CD4-positive, CD25-positive, alpha-beta regulatory T cell (primary cell): ENCODE measurements at places on chromosomes 4 and X.

DNA sequence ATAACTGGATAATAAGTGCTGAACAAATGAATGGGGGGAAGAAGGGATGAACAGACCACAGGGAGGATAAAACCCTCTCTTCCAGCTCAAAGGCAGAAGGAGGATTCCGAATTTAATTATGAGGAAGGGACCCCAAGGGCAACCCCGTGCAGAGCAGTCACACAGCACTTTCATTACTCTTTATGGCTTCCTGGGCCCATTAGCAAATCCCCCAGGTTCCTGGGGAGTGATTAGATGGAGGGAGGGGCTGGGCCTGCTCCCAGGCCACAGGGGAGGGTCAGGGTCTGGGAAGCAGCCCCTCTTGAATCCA lies 67.1 kb downstream of the PPP2R2C start:
- no peak for DNase-seq

DNA sequence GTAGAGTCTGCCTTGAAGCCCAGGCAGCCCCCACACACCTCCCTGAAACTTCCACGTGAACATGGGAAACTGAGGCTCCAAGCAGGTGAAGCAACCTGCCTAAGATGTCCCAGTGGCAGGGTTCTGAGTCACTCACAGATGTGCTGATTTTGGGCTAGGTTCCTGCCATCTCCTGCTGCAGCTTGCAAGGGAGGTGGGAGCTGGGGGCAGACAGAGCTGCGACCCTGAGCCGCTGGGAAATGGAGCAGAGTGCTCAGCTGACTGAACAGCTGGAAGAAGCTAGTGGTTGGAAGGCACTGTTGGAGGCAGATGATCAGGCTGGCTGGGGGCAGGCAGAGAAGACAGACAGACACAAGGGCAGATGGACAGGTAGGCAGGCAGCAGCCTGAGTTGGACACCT lies 3.6 kb upstream of the FATE1 start:
- DNase-seq: no peak

DNA sequence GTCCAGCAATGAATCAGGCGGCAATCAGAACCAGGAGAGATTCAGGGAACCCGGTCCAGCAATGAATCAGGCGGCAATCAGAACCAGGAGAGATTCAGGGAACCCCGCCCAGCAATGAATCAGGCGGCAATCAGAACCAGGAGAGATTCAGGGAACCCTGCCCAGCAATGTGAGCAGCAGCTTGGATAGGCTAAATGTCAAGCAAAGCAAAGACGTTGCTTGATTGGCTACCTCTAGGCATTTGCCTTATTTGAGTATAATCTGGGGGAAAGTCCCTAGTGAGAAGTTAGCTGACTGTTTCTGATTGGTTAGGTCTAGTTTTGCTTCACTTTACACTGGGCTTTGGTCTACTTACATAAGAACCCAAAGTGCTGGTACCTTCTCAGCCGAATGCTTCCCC lies 1212.2 kb upstream of the TENM3 start:
- DNase-seq: no peak

GRCh38 chr4:108181704-108182103 lies 13.0 kb upstream of the LEF1 start:
- DNase-seq: no peak

DNA sequence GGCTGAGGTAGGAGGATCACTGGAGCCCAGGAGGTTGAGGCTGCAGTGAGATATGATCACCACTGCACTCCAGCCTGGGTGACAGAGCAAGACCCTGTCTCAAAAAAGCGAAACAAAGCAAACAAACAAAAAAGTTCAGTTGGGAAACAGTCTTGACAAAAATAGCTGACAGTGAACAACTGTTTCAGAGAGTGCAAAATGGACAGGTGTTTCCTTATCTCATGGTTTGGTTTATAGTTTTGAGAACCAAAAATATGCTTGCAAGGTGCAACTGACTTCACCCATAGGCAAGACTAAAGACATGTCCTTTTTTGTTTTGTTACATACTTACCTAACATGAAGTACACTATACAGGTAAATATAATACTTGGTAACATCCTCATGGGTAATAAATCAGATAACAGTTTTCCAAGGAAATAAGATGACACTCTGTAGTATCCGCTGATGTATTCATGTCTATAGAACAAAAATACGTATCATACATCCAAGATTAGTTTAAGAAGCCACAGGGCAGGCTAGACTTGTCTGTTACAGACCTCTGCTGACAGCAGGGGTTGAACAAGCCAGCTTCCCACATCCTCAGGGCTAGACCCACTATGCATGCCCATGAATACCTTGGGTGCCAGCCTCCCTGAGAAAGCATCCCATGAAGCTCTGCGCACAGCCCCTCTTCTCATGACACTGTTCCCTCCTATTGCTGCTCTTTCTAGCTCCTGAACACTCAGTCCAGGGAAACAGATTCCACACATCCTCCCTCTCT lies 59.3 kb downstream of the ABCG2 start:
- no peak for DNase-seq

DNA sequence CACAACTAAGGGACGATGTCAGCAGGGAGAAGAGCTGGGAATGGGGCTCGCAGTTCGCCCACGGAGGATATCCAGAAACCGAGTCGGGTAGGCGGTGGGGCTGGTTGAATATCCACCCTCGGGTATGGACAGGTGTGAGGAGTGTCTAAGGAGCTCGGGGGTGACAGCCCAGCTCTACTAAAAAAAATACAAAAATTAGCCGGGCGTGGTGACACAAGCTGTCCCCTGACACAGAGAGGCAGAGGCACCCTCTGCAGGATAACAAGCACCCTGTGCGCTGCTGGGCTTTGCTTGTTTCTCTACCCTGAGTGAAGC lies 12.2 kb upstream of the ASMTL start:
- no peak for DNase-seq

GRCh38 chrX:9286234-9286633 lies 178.6 kb upstream of the TBL1X start:
- DNase-seq: no peak

DNA sequence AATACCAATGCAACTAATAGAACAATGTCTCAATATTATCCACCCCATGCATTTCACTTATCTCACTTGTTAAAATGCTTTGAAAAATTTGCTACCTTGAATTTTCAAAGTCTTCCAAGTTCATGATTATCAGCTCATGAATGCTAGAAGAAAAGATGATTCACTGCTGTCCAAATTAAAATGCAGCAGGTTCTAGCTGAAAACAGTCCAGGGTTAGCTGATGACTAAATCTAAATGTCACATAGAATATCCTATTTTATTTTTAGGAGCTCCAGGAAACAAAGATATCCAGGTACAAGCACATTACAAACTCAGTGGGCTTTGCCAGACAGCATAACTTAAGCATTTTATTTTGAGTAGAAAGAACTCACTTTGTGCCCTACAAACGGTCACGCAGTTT lies 38.0 kb upstream of the SPARCL1 start:
- no peak for DNase-seq

DNA sequence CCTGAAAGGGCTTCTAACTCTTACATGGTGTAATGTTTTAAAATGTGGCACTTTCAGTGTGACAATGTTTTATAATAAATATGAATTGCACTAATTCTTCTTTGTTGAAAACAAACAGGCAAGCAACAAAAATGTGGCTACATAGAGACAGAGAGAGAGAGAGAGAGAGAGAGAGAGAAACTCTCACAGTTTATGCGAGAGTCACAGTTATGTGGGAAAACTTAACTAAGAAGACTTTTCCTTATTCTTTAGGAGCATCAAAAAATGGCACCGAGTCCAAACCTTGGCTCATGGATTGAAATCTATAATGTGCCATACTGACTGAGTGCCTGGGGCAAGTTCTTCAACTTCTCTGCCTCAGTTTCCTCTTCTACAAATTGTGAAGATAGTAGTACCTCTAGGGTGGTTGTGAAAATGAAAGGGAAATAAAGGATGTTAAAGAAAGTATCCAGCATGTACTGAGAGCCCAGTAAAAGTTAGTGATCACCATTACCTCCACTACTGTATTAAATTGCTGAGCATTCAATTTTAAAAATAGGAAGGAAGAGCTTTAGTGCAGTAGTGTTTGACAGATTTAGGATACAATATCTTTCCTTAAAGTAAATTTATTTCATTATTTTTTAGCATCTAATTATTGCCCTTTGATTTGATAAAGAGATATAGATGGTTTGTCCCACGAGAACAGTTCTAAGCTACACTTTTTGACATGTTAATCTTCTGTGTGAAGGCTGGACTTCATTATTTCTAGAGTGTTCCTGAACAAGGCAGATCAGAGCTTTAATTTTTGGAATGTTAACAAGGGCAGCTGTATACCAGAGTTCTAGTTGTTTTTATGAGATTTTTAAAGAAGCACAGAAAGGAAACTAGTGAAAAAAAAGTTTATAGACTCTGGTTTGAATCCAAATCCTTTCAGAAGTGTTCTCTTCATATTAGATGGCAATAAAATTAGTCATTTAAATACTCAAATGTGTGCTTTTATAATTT lies 187.5 kb upstream of the ANK2 start:
- DNase-seq: no peak

DNA sequence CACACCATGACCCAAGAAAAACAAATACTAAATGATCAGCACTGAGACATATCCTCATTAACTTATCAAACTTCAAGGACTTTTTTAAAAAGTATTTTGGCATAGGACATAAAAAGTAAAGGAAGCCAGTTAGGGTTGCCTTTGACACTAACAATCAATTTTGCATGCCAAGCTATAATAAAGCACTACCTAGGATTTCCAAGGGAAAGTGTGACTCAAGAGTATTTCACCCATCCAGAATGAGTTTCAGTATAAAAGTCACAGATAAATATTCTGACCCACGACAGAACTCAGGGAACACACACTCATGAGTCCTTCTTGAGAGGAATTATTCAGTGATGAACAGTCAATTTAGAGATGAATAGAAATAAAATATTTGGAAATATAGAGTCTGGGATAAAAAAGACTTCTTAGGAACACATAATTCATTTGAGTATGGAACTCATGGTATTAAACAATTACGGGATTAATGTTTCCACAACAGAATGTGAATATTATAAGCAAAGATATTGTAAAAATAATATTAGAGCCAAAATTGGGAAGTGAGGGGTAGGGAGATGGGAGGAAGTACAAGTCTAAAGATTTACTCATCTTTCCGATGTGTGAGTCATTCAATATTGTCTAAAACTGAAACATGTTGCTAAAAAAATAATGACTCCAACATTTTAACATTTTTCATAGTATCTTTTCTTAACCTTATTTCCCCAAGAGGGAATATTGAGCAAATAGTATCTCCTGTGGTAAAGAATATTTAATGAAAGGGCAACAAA lies 143.5 kb upstream of the LNX1 start:
- no peak for DNase-seq

- DNase-seq: no peak
These were observed 85.9 kb upstream of the FAM47A start for GRCh38 chrX:34218063-34218462.

DNA sequence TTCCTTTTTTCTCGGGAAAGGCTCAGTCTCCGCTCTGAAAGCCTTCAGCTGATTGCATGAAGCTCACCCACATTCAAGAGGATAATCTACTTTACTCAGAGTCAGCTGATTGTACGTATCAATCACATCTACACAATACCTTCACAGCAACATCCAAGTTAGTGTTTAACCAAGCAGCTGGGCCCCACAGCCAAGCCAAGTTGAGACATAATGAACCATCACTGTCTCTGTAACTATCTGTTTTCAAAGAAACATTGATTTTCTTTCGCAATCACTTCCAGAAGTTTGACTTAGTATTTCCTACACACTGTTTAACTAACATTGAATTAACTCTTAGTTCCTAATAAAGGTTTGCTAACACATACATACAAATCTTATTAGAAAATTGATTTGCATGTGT lies 40.3 kb downstream of the RWDD4 start:
- no peak for DNase-seq

GRCh38 chr4:135267148-135267865 lies 1065.7 kb upstream of the PABPC4L start:
- DNase-seq: no peak

DNA sequence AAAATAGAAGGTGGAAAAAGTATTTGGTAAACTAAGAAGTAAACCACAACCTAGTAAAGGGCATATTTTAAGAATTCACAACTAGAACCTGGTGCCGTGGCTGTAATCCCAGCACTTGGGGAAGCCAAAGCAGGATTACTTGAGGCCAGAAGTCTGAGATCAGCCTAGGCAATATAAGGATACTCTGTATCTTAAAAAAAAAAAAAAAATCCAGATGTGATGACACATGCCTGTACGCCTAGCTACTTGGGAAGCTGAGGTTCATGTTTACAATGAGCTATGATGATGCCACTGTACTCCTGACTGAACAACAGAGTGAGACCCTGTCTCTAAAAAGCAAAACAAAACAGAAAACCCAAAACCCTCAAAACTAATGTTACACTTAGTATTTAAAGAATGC lies 294.9 kb upstream of the ZCCHC13 start:
- no peak for DNase-seq

DNA sequence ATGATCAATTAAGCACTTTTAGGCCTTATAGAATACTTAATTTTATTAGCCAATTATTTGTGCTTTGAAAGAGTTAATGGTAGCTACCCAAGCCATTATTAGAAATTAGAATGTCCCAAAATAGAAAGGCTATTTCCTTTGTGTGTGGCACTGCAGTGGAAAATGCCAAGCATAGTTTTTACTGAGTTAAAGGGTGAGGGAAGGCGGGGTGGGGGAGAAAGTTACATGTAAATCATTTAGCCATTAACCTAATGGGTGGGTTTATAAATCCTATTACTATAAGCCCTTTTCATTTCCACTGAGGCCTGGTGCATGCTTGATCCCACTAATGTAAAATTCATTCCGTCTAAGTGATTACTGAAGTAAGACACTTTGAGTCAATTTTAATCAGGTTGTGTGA lies 105.8 kb downstream of the POLA1 start:
- no peak for DNase-seq

DNA sequence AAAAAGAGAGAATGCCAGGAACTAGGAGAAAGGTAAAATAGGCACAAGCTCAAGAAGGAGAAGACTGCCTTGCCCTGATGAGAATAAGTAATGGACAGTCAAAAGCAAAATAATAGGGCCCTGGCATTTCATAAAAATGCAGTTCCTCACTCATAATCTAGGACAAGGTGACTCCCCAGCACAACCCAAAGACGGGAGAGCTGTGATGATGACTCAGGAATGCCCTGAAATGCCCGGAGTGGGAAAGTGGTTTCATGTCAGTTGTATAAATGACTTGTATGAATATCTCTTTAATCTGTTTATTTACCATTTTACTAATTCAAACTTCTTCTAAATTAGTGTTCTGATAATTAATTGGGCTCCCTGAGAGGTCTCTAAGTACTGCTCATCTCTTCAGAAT lies 28.8 kb upstream of the SETD7 start:
- DNase-seq: no peak

DNA sequence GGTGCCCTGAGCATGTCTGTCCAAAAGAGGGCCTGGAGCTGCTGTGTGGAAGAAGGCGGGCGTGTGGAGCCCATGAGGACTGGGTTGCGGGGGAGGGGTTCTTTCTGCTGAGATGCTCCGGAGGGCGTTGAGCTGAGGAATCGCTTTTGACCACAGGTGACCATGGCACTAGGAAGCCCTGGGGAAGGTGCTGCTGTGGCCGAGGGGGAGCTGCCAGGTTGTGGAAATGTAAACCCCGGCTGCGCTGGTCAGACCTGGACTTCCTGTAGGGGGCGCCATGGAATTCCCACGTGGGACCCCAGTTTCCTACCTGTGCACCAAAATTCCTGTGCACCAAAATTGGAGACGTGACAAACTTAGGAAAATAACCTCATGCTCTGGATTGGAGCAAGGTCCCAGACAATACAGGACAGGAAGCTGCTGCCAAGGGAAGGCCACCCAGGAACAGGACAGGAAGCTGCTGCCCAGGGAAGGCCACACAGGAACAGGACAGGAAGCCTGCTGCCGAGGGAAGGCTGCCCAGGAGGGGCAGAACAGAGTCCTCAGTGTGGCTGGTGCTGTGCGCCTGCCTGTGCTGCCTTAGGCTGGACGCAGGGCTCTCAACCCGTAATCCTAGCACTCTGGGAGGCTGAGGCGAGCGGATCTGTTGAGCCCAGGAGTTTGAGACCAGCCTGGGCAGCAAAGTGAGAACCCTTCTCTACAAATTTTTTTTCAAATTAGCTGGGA lies 28.4 kb upstream of the UVSSA start:
- DNase-seq: no peak
